Fibroblast of upper back skin (primary cell): ENCODE measurements at places on chromosomes 12 and 14.

DNA sequence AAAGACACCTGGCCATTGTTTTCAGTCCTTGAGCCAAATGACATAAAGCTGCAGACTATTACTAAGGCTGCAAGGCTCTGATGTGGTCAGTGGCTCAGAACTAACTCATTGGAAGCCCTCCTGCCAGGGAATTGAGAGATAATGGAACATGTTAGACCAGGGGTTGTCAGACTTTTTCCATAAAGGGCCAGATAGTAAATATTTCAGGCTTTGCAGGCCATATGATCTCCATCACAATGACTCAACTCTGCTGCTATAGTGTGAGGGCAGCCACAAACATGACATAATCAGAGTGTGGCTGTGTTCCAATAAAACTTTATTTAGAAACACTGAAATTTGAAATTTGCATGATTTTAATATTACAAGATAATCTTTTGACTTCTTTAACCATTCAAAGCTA is 140.3 kb downstream of the TMEM30B start:
- DNase-seq: peak; percentile 96

DNA sequence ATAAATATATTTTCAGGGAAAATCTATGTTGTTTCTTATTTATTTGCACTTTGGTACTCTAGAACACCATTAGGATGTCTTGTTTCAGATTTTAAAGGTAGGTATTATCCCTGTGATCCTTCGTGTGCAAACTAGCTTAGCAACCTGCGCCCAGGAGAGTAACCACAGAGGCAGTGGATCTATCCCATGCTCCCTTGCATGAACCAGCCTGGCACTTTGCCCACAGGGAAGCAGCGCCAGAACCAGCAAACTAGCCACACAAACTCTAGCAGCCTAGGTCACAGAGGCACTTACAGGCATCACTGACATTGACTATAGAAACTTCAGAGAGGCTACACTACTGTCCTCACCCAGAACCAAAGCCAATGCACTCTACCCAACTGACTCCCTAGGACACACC is 76.1 kb downstream of the TSHR start:
- DNase-seq: no peak

DNA sequence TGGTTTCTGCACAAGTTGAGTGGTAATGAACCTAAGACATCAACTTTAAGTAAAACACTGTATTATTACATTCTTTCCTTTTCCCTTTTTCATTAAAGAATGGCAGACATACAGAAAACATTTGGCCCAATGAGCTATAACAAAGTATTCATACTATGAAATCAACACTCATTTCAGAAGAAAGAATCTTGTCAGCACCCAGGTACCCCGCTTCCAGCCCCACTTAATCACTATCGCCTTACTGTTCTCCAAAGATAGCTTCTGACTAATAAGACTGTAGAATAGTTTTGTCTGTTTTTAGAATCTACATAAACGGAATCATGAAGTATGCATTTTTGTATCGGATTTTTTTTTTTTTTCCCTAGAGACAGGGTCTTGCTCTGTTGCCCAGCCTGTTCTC is 9.5 kb downstream of the CNTN1 start:
- no peak for DNase-seq

DNA sequence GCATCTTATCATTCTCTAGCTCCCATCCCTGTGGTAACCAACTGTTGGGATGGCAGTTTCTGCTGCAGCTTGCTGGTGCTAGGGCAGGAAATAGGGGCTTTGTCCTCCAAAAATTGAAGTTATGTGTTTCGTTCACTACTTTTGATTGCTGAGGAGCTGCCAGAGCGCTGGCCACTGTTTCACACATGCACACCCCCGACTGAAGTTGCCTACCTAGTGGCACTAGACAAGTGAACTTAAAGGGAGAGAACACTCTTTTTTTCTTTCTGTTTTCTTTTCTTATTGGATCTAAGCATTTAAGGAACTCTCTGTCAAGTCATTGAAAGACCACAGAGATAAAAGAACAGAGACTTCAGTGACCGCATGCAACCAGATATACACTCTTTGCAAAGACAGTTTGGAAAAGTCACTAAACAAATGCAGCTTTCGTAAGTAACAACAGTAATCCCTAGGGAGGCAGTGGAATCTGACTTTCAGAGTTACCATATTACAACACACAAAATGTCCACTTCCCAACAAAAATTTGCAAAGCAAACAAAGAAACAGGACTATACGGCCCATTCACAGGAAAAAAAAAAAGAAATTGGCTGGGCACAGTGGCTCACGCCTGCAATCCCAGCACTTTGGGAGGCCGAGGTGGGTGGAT is 12.0 kb downstream of the TFCP2 start:
- DNase-seq: no peak

- no peak for DNase-seq
Observed at GRCh38 chr14:104590240-104590965, 10.8 kb downstream of the C14orf180 start.
